ENCODE measurements at places on chromosomes 12 and 14.

- DNase-seq: peak; percentile 58
Observed at GRCh38 chr12:12072064-12072760, 1.5 kb downstream of the BCL2L14 start.

DNA sequence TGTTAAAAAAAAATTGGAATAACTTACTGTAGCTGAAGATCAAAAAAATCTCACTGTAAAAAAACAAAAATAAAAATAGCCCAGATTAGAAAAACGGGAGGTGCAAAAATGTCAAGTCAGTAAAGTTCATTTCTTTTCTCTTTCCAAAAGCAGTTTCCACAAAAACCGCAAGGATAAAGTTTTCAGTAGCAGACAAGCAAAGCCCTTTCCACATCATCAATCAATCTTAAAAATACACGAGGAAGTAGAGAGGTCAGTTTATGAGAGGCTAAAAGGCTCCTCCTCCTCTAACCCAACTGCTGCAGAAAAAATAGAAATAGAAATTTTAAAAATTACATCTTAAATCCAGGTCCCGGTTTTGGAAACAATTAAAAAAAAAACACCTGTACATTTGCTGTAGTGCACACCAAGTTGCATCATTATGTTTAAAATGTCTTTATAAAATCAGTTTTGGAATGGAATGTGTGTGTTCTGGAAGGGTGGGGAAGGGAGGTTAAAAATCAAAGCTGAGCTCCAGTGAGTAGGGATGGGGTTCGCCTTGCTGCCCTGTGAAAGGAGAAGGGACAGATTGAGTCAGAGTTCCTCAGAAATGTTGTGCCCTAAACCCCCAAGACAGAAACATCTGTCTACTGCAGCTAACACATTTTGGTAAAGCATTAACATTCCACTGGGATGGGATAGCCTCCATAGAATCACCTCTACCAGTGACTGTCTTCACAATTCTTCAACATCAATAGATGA is 5.8 kb downstream of the HNRNPC start:
- DNase-seq: no peak

DNA sequence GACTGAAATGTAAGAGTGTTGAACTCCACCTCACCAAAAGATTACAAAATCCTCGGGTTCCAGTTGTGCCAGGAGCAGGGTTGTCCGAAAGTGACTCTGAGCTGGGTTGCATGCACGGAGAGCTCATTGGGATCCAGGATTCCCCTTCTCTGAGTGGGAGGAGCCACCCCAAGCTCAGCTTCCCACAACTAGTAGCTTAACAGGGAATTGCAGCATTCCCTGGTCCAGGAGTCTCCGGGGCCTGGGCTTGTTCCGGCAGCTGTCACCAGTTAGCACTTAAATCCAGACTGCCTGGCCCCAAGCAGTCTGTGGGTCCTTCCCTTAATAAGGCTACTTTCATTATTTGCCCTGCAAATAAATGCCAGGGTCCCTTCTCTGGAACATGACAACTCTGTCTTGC is 50.1 kb downstream of the CD9 start:
- no peak for DNase-seq

GRCh38 chr12:75660107-75660530 is 148.7 kb upstream of the KRR1 start:
- no peak for DNase-seq

DNA sequence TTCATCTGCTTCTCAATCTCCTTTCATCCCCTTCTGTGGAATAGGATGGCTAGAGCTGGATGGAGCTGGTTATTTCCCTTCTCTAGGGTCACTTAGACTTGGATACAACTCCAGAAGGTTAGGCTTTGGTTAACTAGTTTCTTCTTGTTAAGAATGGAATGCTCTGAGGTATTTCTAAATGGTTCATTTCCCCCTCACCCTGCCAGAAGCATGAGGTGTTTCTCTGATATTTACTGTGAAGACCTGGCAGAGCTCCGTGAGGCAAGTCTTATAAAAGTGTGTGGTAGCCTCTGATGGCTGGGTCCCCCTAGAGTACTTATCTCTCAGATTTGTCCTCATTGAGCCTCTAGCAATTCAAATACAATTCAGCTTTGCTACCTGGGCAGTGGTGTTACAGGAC is 207.9 kb downstream of the SLC16A7 start:
- DNase-seq: no peak

GRCh38 chr14:68286667-68287066 is 467.1 kb downstream of the RAD51B start:
- no peak for DNase-seq

- DNase-seq: peak; percentile 51
Observed at GRCh38 chr12:9760699-9761418, at the start of gene CD69. TSS of gene CD69 (minus strand) at chr12:9760901. CDS start at chr12:9760820, 81 bp downstream.

- no peak for DNase-seq
Observed at GRCh38 chr14:101844219-101844618, 82.7 kb downstream of the PPP2R5C start.

- no peak for DNase-seq
Observed at GRCh38 chr14:54048736-54049135, 92.1 kb upstream of the BMP4 start.

DNA sequence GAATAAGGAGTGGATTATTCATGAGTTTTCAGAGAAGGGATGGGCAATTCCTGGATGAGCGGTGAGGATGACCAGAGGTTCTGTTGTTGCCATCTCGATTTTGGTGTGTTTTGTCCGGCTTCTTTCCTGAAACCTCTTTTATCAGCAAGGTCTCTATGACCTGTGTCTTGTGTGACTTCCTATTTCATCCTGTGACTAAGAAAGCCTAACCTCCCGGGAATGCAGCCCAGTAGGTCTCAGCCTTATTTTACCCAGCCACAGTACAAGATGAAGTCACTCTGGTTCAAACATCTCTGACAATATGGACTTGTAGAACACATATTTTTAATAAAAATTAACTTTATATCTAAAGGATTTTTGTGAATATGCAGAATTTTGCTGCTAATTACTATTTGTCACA is 716.4 kb downstream of the FSCB start:
- no peak for DNase-seq

- DNase-seq: no peak
Observed at GRCh38 chr14:92012121-92012748, 27.6 kb downstream of the TRIP11 start.

DNA sequence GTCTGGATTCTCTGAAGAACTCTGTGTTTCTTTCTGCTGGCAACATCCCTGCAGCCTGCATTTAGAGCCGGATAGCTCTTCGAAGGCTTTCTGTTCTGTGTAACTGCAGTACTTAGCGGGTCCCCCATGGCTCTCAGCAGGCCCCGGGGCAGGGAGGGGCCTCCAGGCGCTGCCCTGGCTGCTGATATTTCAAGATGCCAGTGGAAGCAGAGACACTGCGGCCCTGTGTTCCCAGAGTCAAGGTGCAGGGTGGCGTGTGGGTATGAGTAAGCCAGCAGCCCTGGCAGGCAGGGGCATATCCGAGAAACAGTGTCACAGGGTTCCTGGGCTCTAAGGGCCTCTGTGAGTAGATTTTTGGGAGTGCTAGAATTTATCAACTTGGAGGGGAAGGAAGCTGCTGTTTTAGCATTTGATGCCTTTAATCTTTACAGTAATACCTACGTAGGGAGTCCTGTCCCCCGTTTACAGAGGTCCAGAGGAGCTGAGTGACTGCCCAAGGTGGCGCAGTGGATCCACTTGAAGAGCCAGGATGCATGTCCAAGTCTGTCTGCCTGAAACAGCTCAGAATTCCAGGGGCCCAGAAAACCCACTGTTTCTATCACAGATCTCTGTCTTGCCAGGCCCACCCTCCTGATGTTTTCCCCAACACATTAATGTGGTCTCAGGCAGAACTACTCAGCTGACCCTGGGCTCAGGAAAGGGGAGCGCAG is 16.2 kb downstream of the ESRRB start:
- no peak for DNase-seq

DNA sequence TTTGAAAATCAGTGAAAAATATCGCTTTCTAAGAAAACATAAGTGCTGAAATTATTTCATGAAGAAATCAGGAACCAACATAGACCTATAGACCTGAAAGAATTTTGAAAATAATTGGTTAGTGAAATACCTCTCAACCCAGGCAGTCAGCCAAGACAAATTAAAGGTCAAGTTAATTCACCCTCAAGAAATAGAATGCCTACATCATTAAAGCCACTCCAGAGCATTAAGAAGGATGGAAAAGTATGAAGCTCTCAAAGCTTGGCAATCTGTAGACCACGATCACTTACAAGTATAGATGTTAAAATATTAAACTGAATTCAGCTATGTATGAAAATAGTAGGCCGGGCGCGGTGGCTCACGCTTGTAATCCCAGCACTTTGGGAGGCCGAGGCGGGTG is 48.3 kb downstream of the SFSWAP start:
- no peak for DNase-seq

DNA sequence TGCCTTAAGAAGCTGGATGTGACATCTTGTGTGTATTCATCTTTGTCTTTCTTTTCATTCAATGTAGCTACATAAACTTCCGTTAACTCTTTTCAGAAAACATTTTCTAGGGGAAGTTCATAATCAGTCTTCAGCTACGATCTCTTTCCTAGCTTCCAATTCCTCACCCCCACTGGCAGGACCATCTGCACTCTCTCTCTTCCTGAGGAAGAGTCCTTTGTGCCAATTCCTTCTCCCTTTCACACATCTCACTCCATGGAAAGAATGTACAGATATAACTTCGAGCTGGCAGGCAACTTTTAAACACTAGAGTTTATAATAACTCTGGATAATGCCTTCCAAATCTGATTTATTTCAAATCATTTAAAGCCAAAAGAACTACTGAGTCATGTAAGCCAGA is 495.7 kb downstream of the GALC start:
- no peak for DNase-seq

DNA sequence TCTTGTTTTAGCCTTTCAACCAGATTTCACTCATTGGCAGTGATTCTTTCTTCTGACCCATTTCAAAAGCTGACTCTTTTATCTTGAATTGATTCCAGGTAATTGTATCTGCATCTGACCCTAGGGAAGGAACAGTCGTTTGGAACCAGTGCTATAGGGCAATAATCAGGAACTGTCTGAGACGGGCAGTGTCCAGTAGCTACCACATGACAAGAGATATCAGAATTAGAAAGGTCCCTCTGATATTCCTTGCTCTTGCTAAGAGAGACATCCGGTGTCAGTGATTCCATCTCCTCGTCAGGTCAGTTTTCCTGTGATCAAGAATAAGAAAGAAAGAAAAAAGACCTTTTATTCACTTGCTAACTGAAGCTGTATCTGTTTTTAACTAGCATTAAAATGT is 47.8 kb upstream of the PDE3A start:
- no peak for DNase-seq

Measured in ureter (tissue), 1 donor.